ENCODE measurements at places on chromosomes 2 and 18.

DNA sequence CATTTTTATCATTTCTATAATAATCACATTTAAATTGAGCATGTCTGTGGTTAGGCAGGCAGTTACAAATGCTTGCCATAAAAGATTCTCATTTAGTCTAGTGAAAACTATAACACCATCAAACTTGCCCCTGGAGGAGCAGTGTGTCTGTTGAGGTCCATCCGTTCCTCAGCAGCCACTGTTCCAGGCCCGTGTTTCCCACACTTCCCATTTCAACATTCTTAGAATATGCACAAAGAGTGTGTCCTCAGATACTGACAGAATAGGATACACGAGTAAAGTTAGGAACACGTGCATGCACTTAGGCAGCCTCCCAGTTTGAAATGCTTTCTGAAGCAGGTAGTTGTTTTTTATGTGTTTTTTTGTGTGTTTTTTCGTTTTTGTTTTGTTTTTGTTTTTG is 39.9 kb downstream of the NCK2 start:
- DNase-seq: no peak

- DNase-seq: no peak
Measured at GRCh38 chr2:57698392-57698791, 348.2 kb upstream of the VRK2 start.

DNA sequence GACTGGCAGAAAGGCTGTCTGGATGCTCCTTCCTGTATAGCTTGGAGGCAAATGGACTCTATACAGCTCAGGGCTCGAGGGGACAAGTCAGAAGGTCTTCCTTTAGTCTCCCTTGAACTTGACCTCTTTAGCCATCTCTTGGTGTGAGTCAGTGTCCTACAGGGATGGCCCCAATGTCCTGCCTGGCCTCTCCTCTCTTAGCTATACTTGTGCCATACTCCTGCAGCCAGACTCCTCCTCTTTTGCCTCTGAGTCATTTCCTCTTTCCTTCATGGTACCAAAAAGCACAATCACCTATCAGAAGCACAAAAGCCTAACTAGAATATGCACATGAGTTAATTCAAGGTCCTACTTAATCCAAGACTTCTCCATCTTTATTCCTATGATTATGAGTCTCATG is 112.7 kb downstream of the XRCC5 start:
- DNase-seq: no peak

- no peak for DNase-seq
Measured at GRCh38 chr2:138112536-138112935, 148.3 kb downstream of the HNMT start.

GRCh38 chr2:152585830-152586484 is 131.3 kb downstream of the PRPF40A start:
- no peak for DNase-seq

- no peak for DNase-seq
Measured at GRCh38 chr18:5451150-5451549, 92.6 kb downstream of the EPB41L3 start.

DNA sequence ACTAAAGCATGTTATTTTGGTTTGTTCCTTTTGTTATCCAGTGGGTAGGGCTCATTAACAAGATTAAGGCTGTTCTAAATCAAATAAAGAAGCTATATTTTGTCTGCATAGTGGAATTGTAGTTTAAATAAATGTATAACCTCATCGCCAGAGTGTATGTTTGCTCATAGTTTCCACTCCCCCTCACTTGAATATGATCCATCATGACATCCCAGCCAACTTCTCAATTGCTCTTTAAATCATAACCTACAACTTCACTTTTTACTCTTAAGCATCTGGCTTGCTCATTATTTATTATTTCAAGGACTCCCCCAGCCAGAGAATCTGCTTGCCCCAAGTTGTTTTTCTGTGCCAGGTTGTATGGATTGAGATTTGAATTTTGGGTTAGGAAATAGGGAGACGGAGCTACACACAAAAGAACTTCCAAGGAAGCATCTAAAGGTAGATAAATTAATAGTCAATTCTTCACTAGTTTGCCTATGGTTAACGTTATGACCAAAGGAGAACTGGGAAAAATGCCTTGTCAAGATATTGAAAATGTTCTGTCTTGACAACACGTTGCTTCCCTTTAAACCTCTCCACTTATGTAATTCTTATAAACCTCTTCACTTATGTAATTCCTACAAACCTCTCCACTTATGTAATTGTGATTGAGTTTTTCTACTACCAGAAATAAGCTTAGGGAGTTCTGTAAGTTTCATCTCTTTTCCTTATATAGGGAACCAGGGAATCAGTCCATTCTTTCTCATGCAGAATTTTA is 55.4 kb upstream of the UPP2 start:
- DNase-seq: no peak

- DNase-seq: no peak
Measured at GRCh38 chr2:127569666-127570065, 34.2 kb downstream of the MYO7B start.

GRCh38 chr18:36890598-36890997 is 61.7 kb downstream of the KIAA1328 start:
- DNase-seq: no peak

DNA sequence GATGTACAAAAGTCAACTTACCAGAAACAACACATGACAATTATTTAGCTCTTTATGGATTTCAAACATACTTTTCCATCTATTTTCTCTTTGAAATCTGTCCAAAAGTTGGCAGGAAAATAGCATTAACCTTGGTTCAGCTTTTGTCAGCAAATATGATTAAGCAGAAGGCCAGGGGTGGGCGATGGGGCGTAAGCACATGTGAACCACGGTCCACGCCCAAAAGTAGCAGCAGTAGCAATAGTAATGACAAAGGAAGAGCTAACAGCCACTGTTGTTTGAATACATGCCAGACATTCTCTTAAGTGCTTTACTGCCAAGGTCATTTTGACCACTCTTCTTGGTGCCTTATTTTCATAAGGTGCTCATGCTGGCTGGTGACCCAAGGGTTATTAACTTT is 73.5 kb downstream of the ANTXR1 start:
- DNase-seq: no peak

DNA sequence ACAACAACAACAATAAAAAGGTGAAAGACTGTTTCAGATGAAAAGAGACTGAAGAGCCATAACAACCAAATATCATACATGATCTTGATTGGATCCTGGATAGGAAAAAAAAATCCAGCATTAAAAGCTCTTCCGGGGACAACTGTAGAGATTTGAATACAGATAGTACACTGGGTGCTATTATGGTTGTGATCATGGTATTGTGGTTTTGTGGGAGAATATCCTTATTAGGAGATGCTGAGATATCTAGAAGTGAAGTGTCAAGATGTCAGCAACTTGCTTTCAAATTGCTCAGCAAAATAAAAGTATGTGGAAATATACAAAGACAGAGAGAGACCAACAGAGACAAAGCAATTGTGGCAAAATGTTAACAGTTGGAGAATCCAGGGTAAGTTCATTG is 15.5 kb upstream of the SPATA3 start:
- no peak for DNase-seq

DNA sequence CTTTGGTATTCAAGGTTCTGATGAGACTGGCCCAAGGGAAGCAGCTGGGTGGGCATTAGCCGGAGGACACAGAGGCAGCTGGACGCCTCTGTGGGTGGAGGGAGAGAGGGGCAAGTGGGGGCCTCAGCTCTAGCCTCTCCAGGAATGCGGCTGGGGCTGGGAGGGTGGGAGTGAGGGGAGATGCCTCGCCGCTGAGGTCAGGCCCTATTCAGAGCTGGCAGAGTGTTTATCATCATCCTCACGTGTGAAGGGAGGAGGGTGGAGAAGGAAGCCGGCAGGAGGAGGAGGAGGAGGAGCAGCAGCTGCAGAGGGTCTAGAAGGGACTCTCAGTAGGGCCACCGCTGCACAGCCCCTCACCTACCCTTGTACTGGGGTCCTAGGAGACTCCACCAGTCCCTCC is 43.1 kb downstream of the TNS1 start:
- DNase-seq: no peak

DNA sequence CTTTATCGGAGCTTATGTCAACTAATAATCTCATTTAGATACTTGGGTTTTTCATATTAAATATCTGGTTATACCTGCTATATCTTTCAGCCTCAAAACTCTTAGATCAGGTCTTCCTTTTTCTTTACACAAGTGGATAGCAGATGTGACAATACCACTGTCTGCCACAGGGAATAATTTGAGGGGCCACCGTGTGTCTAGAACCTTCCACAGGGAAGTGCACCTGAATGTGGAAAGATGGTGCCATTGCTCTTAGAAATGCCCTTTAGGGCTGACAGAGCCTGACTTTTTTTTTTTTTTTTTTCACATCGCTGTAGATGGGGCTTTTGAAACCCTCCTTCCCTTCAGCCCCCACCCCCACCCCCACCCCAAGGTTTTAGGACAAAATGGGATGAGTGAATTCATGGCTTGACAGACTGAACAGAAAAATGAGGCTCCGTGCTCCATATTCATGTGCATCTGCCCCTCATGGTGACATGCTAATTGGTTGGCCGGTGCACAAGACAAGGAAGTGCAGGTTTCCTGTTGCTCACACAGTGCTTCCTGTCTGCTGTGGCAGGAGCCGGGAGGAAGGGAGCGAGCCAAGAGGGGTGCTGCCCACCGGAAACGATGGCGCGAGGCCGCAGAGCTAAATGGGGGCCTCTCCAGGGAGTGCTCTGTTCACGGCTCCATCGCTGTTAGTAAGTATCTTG is 246.0 kb downstream of the LDLRAD4 start:
- DNase-seq: peak; percentile 46

DNA sequence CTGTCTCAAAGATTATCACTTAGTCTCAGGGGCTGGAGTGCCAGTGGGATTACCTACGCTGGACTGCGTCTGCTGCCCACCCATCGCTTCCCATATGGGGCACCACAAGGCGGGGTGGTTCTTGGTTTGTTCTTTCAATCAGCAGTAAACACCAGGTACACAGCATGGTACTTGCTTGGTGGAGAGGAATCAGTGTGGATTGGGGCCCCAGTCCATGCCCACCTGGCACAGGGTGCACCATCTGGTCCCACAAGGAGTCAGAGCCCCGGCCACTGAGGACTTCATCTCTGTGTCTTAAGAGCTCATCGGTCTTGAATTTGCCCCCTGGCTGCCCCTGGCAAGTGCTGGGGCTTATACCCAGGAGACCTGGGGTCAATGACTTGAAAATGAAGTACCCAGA is 96.2 kb downstream of the GLI2 start:
- DNase-seq: no peak

- no peak for DNase-seq
Measured at GRCh38 chr2:98436734-98437133, 7.9 kb upstream of the INPP4A start.

DNA sequence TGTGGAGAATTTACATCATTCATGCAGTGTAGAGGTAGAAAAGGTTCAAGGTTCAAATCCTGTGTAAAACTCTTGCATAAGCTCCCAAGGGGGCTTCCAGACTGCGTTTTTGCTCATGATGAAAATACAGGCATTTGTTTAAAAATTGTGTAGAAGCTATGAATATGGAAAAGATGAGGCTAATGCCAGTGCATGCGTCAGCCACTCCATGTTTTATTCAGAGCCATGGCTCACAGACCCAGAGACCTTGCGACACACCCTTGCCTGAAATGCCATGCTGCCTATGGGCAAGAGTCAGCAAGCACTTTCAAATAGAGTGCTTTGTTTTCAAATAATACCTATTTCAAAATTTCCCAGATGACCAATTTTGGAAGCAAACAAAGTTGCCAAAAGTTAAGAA is 262.3 kb downstream of the TRIB2 start:
- no peak for DNase-seq

GRCh38 chr2:173713904-173714555 is 251.1 kb downstream of the SP3 start:
- DNase-seq: no peak

All from stimulated activated CD4-positive, alpha-beta T cell treated with anti-CD3 and anti-CD28 coated beads, Interleukin-15, amount 100 ng/mL, for 1 hour (primary cell).